ENCODE measurements at places on chromosomes 7 and 10.

DNA sequence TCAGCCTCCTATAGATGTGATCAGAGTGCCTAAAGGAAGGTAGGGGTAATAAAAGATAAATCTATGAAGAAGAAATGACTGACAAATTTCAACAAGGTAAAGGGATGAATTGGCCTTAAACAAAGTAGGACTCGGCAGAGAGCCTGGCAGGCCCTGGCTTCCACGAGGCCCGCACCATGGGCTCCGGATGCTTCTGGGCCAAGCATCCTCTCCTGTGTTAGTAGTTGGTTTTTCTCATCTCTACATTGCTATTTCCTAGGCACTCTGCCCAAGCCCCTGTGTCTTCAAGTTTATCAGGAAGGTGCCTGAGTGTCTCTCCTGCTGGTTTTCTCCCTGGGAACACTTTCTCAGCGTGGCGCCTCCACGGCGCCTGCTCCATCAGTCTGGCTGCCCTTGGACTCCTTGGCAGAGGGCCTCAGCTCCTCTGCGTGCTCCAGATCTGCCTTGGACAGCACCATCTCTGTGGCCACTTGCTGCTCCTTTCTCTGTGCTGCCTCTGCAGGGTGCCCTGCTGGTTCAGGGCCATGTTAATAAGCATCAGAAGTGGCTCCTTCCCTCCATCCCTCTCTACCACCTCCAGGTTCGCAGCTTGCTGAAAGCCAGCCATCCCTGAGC is 413.3 kb upstream of the DPP6 start:
- DNase-seq: no peak

GRCh38 chr7:50310361-50310760 is 5.8 kb downstream of the IKZF1 start:
- no peak for DNase-seq

- no peak for DNase-seq
Measured at GRCh38 chr10:108966005-108966404, 957.3 kb downstream of the XPNPEP1 start.

DNA sequence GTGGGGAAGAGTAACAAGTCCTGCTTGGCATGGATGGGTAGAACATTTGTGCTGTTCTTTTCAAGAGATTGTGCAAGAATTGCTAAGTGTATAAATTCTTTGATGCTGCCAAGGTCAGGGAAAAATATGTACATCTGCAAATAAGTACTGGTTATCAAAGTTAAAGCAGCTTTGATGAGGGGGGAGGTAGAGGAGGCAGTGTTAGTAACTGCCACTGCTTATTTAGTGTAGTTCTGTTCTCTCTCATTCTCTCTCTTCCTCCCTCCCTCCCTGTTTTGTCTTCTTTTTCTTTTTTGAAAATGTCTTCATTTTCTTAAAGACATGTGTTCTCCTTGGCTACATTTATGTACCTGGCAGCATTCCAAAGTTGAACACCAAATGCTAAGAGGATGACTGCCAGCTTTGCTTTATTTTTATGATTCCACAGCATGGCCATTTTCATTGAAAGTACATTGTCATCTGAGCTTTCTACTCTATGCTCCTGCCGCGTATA is 18.6 kb downstream of the CACNB2 start:
- no peak for DNase-seq

DNA sequence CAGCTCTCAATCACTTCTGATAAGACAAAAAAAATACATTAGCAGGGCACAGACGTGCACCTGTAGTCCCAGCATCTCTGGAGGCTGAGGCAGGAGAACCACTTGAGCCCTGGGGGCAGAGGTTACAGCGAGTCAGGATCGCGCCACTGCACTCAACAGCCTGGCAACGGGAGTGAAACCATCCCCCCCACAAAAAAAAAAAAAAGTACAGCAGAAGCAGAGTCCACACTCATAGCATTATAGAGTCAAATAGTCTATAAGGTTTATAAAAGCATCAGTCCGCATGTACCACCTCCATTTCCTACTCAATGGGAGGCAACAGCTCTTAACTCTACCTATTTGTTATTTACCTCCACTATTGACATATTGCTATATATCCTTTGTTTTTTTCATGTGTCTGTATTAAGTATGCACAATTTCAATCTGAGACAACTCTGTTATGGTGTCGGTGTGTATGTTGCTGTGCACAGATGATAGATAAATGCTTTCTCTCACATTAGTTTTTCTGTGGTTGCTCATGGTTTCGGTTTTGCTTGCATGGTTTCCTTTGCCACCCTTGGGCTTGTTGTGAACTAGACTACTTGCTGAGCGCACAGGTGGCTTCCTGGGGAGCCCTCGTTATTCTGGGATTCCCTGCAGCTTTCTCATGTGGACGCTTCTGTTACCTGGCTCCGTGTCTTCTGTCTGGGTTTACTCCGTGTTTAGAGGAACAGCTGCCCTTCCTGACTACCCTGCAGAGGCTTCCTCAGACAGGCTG is 40.4 kb downstream of the PROSER2 start:
- peak; percentile 95 for DNase-seq

GRCh38 chr10:11612021-11613001 is 861 bp upstream of the USP6NL start:
- DNase-seq: no peak

- peak; percentile 53 for DNase-seq
Measured at GRCh38 chr10:96863922-96864543, 31.9 kb downstream of the LCOR start.

- DNase-seq: no peak
Measured at GRCh38 chr10:103166523-103166922, 26.5 kb downstream of the NT5C2 start.

DNA sequence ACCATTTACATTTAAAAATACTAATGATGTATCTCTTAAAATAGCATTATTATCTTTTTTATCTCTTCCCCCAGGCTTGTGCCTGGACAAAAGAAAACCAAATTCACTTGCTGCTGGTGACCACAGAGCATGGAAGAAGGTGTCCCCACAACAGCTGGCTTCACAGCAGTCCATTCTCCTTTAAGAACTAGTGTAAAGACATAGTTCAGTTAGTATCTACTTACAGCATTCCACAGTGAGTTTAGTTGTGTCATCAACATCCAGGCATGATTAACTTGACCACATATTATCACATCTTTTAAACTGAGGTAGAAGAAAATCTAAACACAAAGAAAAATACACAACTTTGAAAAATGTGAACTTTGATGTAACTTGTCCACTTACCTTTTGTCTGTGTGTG is 55.0 kb downstream of the LRRC17 start:
- no peak for DNase-seq

DNA sequence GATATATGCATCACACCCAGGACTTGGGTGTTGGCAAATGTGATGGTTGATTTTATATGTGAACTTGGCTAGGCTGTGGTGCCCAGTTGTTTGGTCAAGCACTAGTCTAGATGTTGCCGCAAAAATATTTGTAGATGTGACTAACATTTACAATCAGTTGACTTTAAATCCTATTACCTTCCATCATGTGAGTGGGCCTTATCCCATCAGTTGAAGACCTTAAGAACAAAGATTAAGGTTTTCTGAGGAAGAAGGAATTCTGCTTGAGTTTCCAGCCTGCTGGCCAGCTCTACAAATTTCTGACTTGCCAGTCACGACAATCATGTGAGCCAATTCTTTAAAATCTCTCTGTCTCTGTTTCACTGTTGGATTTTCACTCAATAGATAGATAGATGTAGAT is 20.3 kb downstream of the TSPAN13 start:
- no peak for DNase-seq

DNA sequence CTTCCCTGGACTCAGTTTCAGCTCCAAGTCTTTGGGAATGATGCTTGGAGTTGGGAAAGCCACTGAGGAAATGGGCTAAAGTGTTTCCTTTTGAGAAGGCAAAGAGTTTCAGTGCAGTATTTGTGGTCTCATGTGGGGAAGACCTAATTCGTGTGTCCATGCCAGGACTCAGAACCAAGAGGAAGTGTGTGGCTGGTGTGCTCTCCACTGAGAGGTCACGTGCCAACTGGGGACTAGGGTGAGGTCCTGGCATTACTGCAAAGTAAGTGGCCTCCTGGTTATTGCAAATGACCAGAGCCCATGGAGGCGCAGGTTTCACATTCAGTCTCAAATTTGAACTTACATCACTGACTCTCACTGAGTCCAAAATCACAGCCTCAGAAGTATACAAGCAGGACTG is 48.6 kb upstream of the ITPRID1 start:
- no peak for DNase-seq

DNA sequence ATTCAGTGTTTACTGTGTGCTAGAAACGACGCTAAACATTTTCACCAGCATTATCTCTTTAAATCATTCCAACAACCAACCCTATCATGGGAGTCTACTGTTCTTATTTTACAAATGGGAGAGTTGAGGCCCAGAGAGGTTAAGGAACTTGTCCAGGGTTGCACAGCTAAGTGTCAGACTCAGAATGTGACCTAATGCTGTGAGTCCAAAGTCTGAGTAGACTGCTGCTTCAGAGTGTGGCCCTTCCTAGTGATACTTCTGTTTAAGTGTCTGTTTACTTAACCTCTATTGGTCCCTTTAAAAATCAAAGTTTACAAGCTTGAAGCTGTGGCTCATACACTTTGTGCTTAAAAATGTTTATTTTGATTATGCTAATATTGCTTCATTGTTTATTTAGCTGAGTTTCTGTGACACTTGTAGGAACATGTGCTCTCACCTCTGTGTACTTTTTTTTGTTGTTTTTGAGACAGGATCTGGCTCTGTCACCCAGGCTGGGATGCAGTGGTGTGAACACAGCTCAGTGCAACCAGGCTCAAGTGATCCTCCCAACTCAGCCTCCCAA is 84.4 kb upstream of the SYPL1 start:
- DNase-seq: no peak

- no peak for DNase-seq
Measured at GRCh38 chr10:44202952-44203351, 181.9 kb downstream of the CXCL12 start.

- peak; percentile 57 for DNase-seq
Measured at GRCh38 chr10:99711129-99711719, 20.7 kb downstream of the COX15 start.

- DNase-seq: no peak
Measured at GRCh38 chr10:127283576-127283975, 87.2 kb upstream of the INSYN2A start.

DNA sequence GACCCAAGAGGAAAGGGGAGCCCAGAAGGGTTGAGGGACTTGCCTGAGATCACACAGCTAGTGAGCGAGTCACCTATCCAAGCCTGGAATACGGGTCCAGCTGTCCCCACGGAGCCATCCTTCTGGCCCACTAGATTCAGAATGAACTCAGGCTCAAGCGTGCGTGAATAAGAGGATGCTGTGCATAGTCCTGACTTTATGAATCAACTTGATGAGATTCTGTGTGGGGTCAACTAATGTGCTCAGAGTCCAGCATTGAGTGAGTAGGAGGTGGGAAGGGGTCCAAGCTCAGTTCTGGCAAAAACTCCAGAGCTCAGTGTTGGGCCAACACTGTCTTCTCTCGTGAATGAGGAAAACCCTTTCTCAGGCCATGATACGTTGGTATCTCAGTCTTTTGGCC is 41.4 kb downstream of the CAMK1D start:
- no peak for DNase-seq

DNA sequence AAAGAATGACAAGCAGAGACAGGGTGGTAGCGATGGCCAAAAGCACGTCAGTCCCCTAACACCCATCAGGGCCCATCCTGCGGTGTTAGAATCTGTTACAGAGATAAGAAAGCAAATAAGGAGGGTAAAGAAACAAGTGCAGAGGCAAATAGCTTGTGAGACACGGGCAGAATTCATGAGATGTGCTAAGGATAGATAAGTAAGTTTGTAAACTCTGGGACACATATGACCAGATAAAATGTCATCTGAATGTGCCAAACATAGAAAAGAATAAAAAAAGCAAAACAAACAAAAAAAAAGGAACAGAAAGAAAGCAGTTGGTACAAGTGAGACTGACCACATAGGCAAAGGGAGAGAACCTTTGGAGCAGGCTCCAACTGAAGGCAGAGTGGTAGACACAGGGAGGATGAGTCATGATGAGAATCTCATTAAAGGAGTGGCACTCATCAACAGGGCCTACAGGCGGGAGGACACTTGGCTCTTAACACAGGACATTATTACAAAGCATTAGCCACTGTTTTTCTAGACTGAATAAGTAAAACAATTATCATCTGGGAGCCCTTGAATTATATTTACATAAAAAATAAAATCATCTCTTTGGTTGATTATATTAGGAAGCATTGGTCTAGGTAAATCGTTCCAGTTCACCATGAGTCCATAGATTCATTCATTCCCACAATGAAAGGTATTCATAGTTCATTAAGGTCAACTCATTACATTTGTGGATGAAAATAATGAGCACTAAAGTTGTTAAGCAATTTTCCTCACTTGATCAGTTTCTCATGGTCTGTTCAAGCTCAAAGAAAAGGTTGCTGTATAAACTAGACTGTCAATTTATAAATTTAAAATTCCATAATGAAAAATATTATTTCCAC is 21.5 kb upstream of the EPHB6 start:
- DNase-seq: no peak

GRCh38 chr10:24360282-24361127 is 151.6 kb downstream of the KIAA1217 start:
- no peak for DNase-seq

Measured in T-helper 2 cell (primary cell).